ENCODE measurements at places on chromosomes 7 and 10.

- no peak for DNase-seq
- no peaks in the 10 kb centered on the region for H3K27me3 ChIP-seq
- no peaks in the 10 kb centered on the region for H3K4me1 ChIP-seq
- H3K36me3 ChIP-seq, result no peaks in the 10 kb centered on the region
- H3K4me3 ChIP-seq, result no peak overlapping the region
- no peak overlapping the region for H3K27ac ChIP-seq
These were observed 327.8 kb downstream of the WDR11 start for GRCh38 chr10:121179006-121179405.

GRCh38 chr10:15796762-15797161 is 63.5 kb downstream of the MINDY3 start:
- peaks cover 15% of the 10 kb centered on the region for H3K36me3 ChIP-seq
- no peaks in the 10 kb centered on the region for H3K27me3 ChIP-seq
- no peaks in the 10 kb centered on the region for H3K4me1 ChIP-seq

DNA sequence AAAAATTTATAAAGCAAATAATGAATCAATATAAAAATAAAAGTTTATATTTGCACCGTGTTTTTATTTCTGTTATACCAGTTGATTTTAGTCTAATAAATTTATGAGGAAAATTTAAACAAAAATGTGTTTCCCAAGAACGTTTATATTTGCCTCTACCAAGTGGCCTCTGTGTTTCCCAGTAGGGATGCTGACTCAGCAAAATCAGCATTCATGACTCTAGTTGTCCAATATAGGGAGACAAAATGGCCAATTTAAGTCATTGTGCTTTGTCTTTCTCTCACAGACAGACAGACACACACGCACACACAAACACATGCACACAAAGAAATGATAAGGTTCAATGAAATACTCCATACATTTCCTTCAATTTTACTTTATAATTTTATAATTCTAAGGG is 942.5 kb upstream of the ZWINT start:
- H3K27ac ChIP-seq, result no peak overlapping the region
- DNase-seq, result no peak
- no peaks in the 10 kb centered on the region for H3K36me3 ChIP-seq
- no peak overlapping the region for H3K4me3 ChIP-seq

- no peak overlapping the region for H3K4me3 ChIP-seq
- no peaks in the 10 kb centered on the region for H3K4me1 ChIP-seq
- peaks cover 4% of the 10 kb centered on the region for H3K27me3 ChIP-seq
These were observed 224.6 kb upstream of the NRP1 start for GRCh38 chr10:33559105-33559504.

- H3K36me3 ChIP-seq, result no peaks in the 10 kb centered on the region
- H3K4me1 ChIP-seq, result no peaks in the 10 kb centered on the region
- no peak overlapping the region for H3K27ac ChIP-seq
- H3K4me3 ChIP-seq, result no peak overlapping the region
- DNase-seq, result no peak
- H3K27me3 ChIP-seq, result no peaks in the 10 kb centered on the region
These were observed 120.9 kb downstream of the CREB5 start for GRCh38 chr7:28533267-28533666.

DNA sequence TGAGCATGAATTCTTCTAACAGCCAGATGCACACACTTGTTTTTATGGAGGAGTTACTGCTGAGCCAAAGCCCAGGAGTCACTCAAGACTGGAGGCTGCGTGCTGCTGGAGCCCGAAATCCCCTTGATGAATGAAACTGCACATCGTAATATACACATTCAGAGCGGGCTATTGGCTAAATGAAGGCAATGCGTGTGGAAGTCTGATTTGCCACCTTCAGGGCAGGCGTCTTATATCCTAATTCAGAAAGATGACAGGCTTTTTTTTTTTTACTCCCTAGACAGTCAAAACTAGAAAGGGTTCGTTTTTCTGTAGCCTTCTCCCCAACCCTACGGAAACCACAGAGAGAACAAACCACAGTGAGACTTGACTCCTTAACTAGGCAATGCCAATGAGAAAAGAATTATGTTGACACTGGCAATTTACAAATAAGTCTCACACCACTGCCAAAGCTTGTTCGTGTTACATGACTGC is 227.2 kb upstream of the KLF14 start:
- peak; percentile 83 for DNase-seq
- peak overlapping the region; percentile 69 for H3K27ac ChIP-seq

DNA sequence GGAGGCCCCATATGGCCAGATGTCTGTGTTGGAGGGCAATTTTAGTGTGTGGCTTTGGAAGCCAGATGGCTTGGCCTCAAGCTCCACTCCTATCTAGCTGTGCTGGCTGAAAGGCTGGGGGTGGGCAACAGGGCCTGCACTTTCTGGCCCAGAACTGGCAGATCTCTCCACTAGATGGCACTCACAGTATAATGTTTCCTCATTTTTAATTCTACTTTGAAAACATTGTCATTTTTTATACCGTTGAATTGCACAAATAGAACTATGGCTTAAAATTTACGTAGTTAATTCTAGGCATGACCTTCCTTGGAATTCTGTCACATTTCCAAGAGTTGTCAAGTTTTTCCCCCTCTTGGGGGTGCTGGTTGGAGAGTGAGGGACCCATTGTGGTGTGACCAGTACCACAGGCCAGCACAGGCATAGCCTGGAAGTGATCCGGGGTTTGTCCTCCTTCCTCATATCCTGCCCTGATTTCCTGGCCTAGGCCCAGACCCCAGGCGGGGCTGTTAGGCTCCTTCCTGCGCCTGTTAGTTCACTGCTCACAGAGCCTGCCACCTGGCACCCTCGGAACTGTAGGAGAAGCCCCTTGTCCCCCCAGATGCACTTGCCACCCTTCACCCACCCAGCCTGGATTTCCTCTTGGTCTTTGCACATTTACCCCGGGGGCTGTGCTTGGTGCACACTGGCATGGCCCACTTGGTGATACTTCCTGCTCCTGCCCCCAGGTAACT is 52.8 kb downstream of the ARHGAP22 start:
- DNase-seq, result no peak
- H3K36me3 ChIP-seq, result no peaks in the 10 kb centered on the region
- H3K27me3 ChIP-seq, result no peaks in the 10 kb centered on the region
- H3K4me1 ChIP-seq, result no peaks in the 10 kb centered on the region

- no peaks in the 10 kb centered on the region for H3K27me3 ChIP-seq
- no peaks in the 10 kb centered on the region for H3K36me3 ChIP-seq
- H3K4me3 ChIP-seq, result no peak overlapping the region
These were observed 35.3 kb downstream of the CHST3 start for GRCh38 chr10:71999360-72000072.

DNA sequence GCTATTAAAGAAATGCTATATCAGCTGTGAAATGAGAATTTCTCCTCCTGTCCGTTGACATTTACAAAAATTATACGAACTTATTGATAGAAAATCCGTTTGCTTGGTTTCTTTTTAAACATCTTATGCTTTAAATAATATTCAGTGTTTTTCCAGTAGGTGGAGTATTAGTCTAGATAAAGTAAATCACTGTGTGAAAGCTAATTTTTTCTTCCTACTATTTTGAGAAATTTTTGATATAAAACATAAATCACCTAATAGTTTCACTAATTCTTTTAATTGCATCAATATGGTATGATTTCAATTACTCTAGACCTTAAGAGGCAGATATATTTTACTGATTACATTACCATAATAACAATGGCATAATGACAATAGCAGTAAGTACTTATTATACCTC is 335.2 kb upstream of the C7orf33 start:
- no peak overlapping the region for H3K27ac ChIP-seq
- no peak for DNase-seq
- no peaks in the 10 kb centered on the region for H3K4me1 ChIP-seq
- H3K36me3 ChIP-seq, result no peaks in the 10 kb centered on the region
- no peak overlapping the region for H3K4me3 ChIP-seq
- H3K27me3 ChIP-seq, result no peaks in the 10 kb centered on the region

GRCh38 chr10:5078547-5079180 is 15.6 kb upstream of the AKR1C3 start:
- H3K4me3 ChIP-seq, result no peak overlapping the region
- no peak for DNase-seq
- H3K27me3 ChIP-seq, result no peaks in the 10 kb centered on the region
- H3K27ac ChIP-seq, result peak overlapping the region; percentile 52
- H3K36me3 ChIP-seq, result no peaks in the 10 kb centered on the region
- H3K4me1 ChIP-seq, result no peaks in the 10 kb centered on the region

DNA sequence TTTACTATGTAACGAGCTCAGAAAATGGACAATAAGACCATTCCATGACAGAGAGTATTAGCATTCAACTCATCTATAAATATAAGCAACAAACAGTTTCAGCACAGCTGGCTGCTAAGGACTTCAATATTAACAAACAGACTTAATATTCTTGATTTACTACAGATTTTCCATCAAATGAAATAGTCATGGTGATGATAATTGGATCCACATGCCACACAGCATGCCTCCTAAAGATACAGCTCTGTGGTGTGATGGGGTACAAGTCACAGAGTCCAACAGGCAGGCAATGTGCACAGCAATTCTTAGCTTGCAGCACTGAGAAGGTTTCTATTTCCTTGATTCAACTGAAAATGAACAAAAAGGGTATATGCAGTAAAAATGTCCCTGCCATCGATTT is 54.0 kb downstream of the DOCK4 start:
- no peak overlapping the region for H3K4me3 ChIP-seq
- H3K36me3 ChIP-seq, result no peaks in the 10 kb centered on the region
- peaks cover 4% of the 10 kb centered on the region for H3K27me3 ChIP-seq

GRCh38 chr10:69736886-69737641 is 64.6 kb upstream of the COL13A1 start:
- no peaks in the 10 kb centered on the region for H3K4me1 ChIP-seq
- no peaks in the 10 kb centered on the region for H3K27me3 ChIP-seq
- no peak overlapping the region for H3K27ac ChIP-seq

GRCh38 chr10:8637640-8638039 is 583.2 kb downstream of the GATA3 start:
- H3K4me3 ChIP-seq, result no peak overlapping the region
- no peak overlapping the region for H3K27ac ChIP-seq
- DNase-seq, result no peak
- H3K4me1 ChIP-seq, result no peaks in the 10 kb centered on the region

DNA sequence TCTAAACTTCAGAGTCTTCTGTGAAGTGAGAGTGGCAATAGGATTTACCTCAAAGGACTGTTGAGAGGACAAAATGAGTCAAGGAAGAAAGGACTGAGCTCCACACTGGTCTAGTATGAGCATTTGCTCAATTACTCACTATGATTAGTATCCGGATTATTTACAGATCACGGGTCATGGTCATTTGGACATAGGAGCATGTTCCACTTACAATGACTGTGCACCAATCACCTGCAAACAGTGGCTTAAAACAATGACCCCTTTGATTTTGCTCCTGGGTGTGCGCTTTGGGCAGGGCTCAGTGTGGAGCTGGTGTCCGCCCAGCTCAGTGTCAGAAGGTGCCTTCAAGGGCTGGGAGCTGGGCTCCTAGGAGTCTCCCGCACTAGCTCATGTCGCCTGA is 225.4 kb downstream of the TCERG1L start:
- H3K4me3 ChIP-seq, result no peak overlapping the region
- no peak overlapping the region for H3K27ac ChIP-seq
- peaks cover 30% of the 10 kb centered on the region for H3K4me1 ChIP-seq
- no peaks in the 10 kb centered on the region for H3K36me3 ChIP-seq
- no peak for DNase-seq
- no peaks in the 10 kb centered on the region for H3K27me3 ChIP-seq

DNA sequence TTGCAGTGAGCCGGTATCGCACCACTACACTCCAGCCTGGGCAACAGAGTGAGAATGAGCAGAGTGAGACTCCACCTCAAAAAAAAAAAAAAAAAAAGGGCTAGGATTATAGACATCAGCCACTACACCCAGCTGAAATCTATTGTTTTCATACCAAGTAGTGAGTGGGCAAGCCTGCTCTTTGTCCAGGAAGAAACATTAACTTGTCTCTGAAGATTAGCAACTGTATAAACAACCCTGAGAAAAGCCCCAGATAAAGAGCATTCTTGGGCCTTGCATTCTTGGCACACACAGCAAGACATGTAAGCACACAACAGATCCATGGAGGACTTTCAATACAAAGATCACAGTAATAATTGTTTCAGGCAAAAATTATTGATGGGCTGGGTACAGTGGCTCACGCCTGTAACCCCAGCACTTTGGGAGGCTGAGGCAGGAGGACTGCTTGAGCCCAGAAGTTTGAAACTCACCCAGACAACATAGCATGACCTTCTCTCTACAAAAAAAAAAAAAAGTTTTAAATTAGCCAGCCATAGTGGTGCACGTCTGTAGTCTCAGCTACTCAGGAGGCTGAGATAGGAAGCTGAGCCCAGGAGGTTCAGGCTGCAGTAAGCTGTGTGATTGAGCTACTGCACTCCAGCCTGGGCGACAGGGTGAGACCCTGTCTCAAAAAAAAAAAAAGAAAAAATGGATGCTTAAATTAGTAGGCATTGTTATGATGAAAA is 4.4 kb downstream of the PSPH start:
- H3K4me3 ChIP-seq, result no peak overlapping the region
- H3K36me3 ChIP-seq, result no peaks in the 10 kb centered on the region
- peak overlapping the region; percentile 24 for H3K27ac ChIP-seq
- DNase-seq, result no peak

- peaks cover 57% of the 10 kb centered on the region for H3K27me3 ChIP-seq
- H3K4me3 ChIP-seq, result no peak overlapping the region
These were observed 1.1 kb downstream of the VGF start for GRCh38 chr7:101164071-101164840.

DNA sequence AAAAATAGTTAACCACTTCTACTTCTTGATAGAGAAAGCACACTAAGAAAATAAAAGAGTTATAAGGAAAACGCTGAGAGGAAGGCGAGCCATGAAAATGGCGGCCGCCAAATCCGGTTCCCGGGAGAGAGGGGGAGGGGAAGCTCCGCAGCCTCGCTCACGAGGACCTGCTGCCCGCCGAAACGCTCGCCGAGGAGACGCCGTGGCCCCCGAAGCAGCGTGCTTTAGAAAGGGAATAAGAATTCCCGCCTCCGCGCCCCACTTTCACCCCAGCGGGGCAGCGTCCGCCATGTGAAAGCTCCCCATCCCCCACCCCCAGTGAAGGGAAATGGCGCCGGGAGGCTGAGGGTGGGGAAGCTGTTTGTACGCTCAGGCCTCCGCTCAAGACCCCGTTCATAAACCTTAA is 505 bp downstream of the HNRNPA2B1 start:
- no peaks in the 10 kb centered on the region for H3K27me3 ChIP-seq
- peaks cover 38% of the 10 kb centered on the region for H3K4me1 ChIP-seq
- H3K27ac ChIP-seq, result peak overlapping the region; percentile 93
- DNase-seq, result peak; percentile 85
- H3K36me3 ChIP-seq, result peaks cover 43% of the 10 kb centered on the region

- DNase-seq, result no peak
- H3K4me3 ChIP-seq, result no peak overlapping the region
- no peaks in the 10 kb centered on the region for H3K4me1 ChIP-seq
- H3K36me3 ChIP-seq, result no peaks in the 10 kb centered on the region
- H3K27me3 ChIP-seq, result no peaks in the 10 kb centered on the region
- no peak overlapping the region for H3K27ac ChIP-seq
These were observed 23.9 kb downstream of the ST7 start for GRCh38 chr7:116977172-116977571.

GRCh38 chr10:66842867-66843266 is 83.0 kb upstream of the LRRTM3 start:
- DNase-seq, result no peak
- H3K4me3 ChIP-seq, result no peak overlapping the region
- no peaks in the 10 kb centered on the region for H3K4me1 ChIP-seq
- no peaks in the 10 kb centered on the region for H3K27me3 ChIP-seq

Data from CD8-positive, alpha-beta memory T cell (primary cell).